ENCODE measurements at places on chromosomes 2 and 18. TPM values are rescaled to one million over a fixed set of nuclear protein-coding genes. Genes with fewer than 3 reads are reported as not detected.

GRCh38 chr2:22854588-22854987 is 530.4 kb upstream of the KLHL29 start:
- no peaks in the 10 kb centered on the region for H3K36me3 ChIP-seq
- no peak overlapping the region for H3K4me3 ChIP-seq
- no peaks in the 10 kb centered on the region for H3K4me1 ChIP-seq
- no peaks in the 10 kb centered on the region for H3K27me3 ChIP-seq

DNA sequence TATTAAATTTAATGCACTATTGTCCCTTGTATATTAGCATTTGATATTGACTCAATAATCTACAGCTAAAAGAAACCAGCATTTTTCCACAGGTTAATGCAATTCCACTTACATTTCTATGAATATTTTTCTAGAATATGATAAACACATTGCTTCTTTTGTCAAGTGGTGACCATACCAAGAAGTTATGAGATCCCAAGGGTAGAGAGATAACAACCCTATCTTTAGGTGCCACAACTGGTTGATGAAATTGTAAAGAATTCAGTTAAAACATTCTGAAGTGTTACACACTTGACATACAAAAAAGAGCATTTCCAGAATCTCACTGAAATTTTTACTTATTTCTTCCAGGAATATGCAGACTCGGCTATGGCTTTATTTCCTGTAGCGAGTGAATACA is 56.0 kb downstream of the ABCG8 start:
- H3K27me3 ChIP-seq: no peaks in the 10 kb centered on the region
- H3K4me1 ChIP-seq: no peaks in the 10 kb centered on the region
- peaks cover 97% of the 10 kb centered on the region for H3K36me3 ChIP-seq

The KIF5C gene
- total RNA-seq: 39.1 TPM

DNA sequence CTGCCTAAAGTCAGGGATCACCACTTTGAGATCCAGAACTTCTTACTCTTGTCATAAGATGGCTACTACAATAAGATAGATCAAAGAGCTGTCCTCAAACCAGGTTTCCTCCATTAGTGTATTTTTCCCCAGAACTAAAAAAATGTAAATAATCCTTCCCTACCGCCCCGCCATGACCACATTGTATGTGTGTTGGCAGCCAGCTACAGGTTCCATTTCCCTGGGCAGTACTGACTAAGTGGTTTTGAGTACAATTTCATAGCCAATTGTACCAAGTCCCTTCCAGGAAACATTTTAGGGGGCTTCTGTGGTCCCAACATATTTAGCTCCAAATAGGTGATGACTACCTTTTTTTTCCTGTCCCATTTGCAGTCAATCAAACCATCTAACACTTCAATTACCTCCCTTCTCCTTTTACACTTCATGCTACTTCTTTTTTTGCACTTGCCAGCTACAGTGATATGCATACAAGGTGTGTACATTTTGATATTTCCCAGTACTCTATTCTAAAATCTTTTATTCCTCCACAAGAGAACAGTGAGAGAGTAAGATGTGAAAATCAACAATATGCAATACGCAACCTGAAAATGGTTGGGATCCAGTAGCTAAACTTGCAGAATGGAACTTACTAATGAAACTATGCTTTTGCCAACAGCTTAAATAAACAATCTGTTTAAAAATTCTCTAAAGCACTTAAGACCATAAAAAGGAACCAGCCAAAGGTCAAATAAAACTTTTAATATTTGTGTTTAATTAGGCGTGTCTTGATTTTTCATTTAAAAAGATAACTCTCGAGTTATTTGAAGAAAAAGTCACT is 3.9 kb downstream of the PUM2 start:
- peaks cover 24% of the 10 kb centered on the region for H3K36me3 ChIP-seq
- H3K4me3 ChIP-seq: peak overlapping the region; percentile 77
- H3K27ac ChIP-seq: no peak overlapping the region
- DNase-seq: no peak
- no peaks in the 10 kb centered on the region for H3K27me3 ChIP-seq

DNA sequence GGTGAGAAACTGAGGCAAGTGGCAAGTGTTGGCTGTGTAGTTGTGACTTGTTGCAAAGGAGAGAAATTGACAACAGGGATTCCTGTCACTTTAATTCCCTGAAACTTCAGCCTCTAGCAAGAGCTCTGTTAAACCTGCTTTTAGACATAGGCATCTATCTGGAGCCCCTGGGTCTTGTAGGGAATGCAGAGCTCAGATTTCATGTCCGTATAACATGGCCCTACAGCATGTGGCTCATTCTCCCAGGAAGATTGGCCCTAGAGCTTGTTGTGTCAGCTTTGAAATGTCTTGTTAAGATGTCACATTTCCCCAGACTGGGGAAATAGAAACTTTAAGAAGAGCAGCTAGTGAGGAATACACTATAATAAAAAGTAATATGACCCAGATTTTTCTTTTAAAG is 115.8 kb downstream of the POLE4 start:
- no peak overlapping the region for H3K27ac ChIP-seq
- no peak for DNase-seq
- no peaks in the 10 kb centered on the region for H3K36me3 ChIP-seq

The G6PC2 gene
- total RNA-seq: not detected

The ITPRID2 gene
- 28.9 TPM for total RNA-seq

The GATA6 gene
- 158 TPM for total RNA-seq

DNA sequence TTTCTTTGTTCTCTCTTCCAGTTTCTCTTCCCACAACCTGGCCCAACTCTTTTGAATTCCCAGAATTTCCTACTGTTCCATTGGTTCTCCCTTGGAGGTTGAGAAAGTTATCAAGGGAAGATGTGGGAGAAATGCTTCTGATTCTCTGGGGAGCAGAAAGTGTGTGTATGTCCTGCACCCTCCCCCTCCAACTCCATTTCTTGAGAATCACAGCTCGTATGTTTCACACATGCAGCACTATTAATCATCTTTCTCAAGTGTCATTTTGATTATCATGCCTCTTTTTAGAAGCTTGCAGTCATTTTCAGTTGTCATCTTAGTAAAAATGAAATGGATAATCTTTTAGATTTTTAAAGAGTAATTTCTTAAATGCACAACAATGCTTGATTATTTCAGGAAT is 296.8 kb upstream of the SLC39A10 start:
- H3K27me3 ChIP-seq: no peaks in the 10 kb centered on the region
- no peaks in the 10 kb centered on the region for H3K4me1 ChIP-seq
- DNase-seq: no peak
- no peak overlapping the region for H3K27ac ChIP-seq

DNA sequence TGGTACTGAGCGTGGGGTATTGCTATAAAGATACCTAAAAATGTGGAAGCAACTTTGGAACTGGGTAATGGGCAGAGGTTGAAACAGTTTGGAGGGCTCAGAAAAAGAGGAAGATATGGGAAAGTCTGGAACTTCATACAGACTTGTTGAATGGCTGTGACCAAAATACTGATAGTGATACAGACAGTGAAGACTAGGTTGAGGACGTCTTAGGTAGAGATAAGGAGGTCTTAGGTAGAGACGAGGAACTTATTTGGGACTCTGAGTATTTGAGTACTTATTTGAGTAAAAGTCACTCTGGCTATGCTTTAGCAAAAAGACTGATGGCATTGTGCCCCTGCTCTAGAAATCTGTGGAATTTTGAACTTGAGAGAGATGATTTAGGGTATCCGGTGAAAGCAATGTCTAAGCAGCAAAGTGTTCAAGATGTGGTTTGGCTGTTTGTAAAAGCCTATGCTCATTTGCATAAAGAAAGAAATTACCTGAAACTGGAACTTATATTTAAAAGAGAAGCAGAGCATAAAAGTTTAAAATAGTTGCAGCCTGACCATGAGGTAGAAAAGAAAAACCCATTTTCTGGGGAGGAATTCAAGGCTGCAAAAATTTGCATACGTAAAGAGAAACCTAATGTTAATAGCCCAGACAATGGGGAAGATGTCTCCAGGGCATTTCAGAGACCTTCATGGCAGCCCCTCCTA is 219.6 kb downstream of the PDE1A start:
- H3K27me3 ChIP-seq: no peaks in the 10 kb centered on the region
- no peak overlapping the region for H3K4me3 ChIP-seq
- no peaks in the 10 kb centered on the region for H3K36me3 ChIP-seq
- H3K4me1 ChIP-seq: no peaks in the 10 kb centered on the region

DNA sequence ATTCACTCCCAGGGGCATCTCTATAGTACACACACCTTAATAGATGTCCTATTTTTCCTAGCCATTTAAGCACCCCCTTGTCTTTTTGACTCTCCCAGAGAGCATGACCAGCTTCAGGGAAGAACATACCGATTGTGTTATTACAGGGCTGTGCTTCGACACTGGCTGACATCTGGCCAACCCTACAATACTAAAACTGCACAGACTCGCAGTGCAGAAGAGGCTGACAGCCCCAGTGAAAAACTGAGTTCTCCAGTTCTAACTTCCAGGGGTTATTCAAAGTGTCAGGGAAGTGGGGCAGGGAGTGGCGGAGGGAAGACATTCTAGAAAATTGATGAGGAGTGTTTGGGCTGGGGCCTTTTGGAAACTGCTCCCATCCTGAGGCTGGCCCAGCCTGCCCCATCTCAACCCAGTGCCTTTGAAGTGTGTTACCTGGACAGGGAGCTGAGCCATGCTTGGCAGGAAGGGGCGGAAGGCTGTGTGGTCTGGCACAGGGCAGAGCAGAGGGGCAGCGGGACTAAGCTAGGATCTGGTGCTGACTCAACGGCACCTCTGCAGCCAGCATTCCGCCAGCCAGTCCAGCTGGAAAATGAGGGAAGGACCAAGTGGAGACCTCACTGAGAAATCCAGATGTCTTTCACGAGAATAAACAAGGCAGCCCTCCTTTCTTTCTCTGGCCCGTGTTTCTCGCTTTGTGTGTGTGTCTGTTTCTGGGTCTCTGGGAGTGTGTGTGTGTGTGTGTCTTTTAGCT is 15.4 kb upstream of the IGFBP5 start:
- H3K27me3 ChIP-seq: no peaks in the 10 kb centered on the region
- no peak overlapping the region for H3K4me3 ChIP-seq
- H3K27ac ChIP-seq: no peak overlapping the region
- H3K36me3 ChIP-seq: no peaks in the 10 kb centered on the region
- H3K4me1 ChIP-seq: no peaks in the 10 kb centered on the region

The PAIP2B gene
- total RNA-seq: 21.2 TPM

- peaks cover 2% of the 10 kb centered on the region for H3K4me1 ChIP-seq
- H3K27ac ChIP-seq: no peak overlapping the region
- H3K27me3 ChIP-seq: no peaks in the 10 kb centered on the region
- DNase-seq: no peak
Observed at GRCh38 chr18:40855661-40856060, 1099.4 kb upstream of the PIK3C3 start.

The ZNF521 gene
- 26.9 TPM for total RNA-seq

- no peak for DNase-seq
Observed at GRCh38 chr2:219856602-219857001, 229.2 kb downstream of the SLC4A3 start.

DNA sequence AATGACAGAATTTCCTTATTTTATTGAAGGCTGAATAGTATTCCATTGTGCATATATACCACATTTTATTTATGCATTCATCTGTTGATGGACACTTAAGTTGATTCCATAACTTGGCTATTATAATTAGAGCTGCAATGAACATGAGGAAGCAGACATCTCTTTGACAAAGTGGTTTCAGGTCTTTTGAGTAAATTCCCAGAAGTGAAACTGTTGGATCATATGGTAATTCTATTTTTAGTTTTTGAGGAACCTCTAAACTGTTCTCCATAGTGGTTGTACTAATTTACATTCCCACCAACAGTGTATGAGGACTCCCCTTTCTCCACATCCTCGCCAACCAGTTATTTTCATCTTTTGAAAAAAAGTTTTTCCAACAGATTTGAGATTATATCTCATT is 77.5 kb downstream of the TMEM200C start:
- no peak overlapping the region for H3K4me3 ChIP-seq
- H3K36me3 ChIP-seq: no peaks in the 10 kb centered on the region
- DNase-seq: no peak
- no peaks in the 10 kb centered on the region for H3K27me3 ChIP-seq
- no peak overlapping the region for H3K27ac ChIP-seq

- H3K4me1 ChIP-seq: no peaks in the 10 kb centered on the region
- H3K36me3 ChIP-seq: no peaks in the 10 kb centered on the region
- H3K27me3 ChIP-seq: peaks cover 49% of the 10 kb centered on the region
- peak; percentile 87 for DNase-seq
Observed at GRCh38 chr2:208406474-208407451, at the start of gene PTH2R. TSS of gene PTH2R (plus strand) at chr2:208406792. CDS start at chr2:208407044, 252 bp downstream.

DNA sequence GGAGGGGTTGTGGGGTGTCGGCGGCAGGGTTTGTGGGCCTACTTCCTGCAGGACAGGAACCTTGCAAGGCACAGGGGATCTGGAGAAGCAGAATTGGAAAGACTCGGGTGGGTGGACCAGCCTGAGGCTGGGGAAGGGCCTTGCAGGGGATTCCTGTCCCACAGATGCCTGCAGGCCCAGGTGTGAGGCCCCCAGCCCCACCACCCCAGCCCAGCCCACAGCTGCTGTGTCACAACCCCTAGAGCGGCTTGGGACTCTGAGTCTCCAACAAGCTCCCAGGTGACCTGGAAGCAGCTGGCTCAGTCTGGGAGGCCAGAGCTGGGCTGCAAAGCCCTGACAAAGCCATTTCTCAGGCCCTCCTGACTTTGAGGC is 93.1 kb downstream of the ZFP36L2 start:
- peaks cover 3% of the 10 kb centered on the region for H3K4me1 ChIP-seq
- DNase-seq: no peak
- no peaks in the 10 kb centered on the region for H3K27me3 ChIP-seq

The CTNNA2 gene
- total RNA-seq: 7.7 TPM

DNA sequence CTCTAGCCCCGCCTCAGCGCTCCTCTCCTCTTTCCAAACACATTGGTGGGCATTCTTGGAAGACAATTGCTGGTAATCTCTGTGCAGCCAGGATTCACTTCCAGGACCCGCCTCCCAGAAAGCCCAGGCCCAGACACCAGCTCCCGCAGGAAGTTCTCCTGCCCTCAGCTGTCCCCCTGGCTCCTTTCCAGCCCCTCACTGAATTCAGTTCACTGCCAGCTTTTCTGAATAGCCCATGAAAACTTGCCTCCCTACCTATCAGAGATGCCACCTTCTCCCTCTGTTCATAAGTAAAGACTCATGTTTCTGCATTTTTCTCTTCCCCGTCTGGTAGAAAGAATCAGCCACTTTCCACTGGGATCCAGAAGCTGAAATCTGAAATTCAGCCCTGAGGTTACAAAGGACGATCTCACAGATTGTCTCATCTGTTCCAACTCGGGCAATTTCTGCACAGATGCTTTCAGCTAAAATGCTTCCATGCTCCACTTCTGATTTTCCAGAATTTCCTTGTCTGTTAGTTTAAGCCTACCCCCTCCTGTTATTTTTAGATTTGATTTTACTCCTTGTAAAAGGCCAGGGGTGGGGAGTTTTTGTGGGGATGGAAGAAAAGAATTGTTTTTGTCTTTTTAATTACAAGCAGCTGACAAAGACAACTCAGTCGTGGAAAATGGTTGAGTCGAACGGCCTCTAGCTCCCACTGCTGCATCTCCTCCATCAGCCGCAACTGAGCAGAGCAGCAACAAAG is 98.1 kb downstream of the SP3 start:
- no peak overlapping the region for H3K27ac ChIP-seq
- no peaks in the 10 kb centered on the region for H3K27me3 ChIP-seq
- H3K36me3 ChIP-seq: no peaks in the 10 kb centered on the region
- DNase-seq: no peak
- H3K4me3 ChIP-seq: no peak overlapping the region
- no peaks in the 10 kb centered on the region for H3K4me1 ChIP-seq

GRCh38 chr18:22385718-22386117 is 32.0 kb downstream of the CTAGE1 start:
- no peaks in the 10 kb centered on the region for H3K36me3 ChIP-seq
- H3K4me1 ChIP-seq: no peaks in the 10 kb centered on the region
- DNase-seq: no peak
- H3K27ac ChIP-seq: no peak overlapping the region
